ENCODE measurements at places on chromosomes 12 and 14.

- no peak for DNase-seq
Measured at GRCh38 chr14:53494587-53494986, 341.5 kb upstream of the DDHD1 start.

DNA sequence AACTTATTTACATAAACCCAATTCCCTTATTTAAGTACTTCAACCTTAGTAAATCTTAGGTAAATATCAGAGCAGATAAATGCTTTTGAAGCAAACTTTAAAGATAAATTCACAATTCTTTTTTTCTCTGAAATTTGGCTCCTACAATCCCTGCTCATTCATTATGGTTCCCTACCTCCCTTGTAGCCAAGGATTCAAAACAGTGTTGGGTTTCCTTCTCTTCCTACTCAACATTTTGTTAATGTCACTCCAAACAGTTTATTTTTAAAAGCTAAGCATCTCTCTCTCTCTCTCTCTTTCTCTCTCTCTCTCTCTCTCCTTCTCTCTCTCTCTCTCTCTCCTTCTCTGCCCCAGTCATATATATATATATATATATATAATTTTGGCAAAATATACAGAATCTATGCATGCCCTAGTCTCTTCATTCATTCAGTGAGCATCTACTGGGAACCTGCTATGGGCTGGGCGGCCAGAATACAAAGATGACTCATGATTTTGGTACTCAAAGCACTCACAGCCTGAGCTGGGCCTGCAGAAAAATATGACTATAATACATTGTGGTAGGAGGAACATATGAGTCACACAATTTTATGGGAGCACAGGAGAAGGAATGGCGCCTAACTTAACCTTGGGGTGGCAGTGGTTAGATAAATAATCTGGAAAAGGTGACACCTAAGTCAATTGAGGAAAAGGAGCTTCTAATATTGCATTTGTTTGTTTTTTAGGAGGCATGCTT is 123.7 kb upstream of the DHRS4 start:
- DNase-seq = no peak

DNA sequence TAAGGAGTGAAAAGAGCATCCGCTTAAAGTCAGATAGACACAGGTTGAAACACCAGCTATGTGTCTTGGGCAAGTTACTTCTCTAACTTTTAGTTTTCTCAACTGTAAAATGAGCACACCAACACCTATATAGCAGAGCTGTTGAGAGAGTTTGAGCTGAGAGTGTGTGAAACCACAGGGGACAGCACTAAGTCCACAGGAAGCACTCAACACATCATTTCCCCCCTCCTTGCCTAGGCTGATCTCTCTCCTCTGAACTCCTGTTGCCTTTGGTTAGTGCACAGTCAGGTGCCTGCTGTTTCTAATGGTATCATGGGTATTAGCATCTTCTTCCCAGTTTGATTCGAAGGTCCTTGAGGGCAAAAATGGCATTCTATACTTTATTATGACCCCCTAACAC is 176.7 kb downstream of the DPF3 start:
- DNase-seq = no peak

DNA sequence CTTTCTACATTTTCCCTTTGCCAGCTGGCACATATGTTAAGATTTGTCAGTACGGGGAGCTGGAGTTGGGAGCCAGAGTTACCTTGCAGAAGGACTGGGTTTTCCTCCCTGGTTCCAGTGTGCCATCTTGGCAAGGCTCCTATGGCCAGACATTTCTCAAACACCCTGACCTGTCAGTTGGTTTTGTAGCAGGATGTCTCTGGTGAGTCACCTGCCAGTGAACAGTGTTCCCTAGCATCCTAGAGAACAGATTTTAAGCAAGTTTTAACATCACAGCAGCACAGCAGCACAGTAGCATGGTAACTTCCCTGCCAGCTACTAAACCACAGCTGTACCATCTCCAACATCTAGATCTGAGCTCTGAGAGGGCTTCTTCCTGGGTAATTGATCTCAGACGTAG is 26.2 kb upstream of the KTN1 start:
- DNase-seq = no peak

DNA sequence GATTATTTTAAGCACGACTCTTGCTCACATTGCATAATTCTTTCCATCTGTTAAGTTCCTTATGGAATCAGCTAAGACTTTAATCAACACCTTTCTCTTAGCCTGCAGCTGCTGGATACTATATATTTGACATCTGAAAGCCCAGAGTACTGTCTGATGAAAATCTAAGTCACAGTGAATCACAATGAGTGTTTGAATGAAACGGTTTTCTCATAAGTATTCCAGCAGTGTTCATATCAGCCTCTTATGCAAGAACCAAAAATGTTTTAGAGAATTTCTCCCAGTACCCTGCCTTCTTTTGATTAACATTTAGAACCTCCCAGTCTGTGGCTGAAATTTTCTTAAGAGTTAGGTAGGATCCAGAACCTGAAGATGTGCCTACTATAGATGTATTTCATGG is 55.6 kb downstream of the FRMD6 start:
- DNase-seq = no peak

DNA sequence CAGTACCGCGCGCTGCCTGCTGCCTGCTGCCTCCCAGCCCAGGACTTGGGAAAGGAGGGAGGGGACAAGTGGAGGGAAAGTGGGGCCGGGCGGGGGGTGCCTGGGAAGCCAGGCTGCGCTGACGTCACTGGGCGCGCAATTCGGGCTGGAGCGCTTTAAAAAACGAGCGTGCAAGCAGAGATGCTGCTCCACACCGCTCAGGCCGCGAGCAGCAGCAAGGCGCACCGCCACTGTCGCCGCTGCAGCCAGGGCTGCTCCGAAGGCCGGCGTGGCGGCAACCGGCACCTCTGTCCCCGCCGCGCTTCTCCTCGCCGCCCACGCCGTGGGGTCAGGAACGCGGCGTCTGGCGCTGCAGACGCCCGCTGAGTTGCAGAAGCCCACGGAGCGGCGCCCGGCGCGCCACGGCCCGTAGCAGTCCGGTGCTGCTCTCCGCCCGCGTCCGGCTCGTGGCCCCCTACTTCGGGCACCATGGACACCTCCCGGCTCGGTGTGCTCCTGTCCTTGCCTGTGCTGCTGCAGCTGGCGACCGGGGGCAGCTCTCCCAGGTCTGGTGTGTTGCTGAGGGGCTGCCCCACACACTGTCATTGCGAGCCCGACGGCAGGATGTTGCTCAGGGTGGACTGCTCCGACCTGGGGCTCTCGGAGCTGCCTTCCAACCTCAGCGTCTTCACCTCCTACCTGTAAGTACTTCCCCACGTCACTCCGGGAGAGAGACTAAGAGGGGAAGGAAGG is at the start of gene LGR5:
Gene LGR5, plus strand, starts transcription at position 186 of the 732 bp plus-strand sequence. Its CDS starts 283 bp downstream, at position 469.
- DNase-seq = peak; percentile 76

DNA sequence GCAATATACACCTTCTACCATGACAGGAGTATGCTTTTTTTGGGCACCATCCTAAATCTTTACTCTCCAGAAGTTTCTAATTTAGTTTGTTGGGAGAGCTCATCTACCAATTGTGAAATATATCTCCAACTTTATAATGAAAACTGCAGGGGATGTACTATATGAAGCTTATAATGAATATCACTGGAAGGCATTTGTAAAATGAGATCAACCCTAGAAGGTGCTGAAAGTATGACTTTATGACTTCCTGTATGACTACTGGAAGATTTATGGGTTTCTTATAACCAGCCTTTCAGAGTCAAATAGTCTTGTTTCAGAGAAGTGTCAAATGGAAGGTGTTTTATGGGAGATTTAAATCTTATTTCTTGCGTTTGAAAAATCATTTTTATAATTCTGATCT is 122.9 kb downstream of the MYRFL start:
- DNase-seq = no peak

DNA sequence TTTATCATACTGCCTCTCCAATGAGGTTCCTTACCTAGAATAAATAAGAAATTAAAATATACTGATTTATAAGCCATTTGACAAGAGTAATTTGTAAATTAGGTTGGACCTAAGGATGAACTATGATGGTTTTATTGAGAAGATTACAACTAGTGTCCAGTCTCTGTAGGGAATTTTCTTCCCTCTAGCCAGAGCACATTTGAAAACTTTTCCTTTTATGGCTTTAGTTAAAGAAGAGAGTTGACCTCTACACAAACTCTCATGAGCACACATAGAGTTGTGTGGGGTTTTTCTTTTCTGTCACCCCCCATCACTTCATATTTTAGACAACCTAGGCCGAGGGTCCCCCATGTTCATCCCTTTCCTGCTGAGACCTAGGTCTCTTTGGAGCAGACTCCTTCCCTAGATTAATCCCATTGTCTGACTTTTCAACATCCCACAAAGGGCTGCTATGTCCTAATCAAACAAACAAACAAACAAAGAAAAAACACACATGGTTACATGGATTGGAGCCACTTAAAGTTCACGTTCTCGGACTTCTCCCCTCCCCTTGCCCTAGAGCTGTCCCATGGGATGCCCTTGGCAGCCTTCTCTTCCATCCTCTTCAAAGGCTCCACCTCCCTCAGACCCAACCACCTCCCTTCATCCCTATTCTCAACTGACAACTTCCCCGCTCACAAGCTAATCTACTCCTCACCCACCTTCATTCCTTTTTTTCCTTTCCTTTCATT is 40.7 kb downstream of the GPR135 start:
- no peak for DNase-seq

- no peak for DNase-seq
Measured at GRCh38 chr12:53568809-53569557, 57.2 kb downstream of the ATF7 start.

- no peak for DNase-seq
Measured at GRCh38 chr12:131575371-131575770, 135.5 kb upstream of the SFSWAP start.

DNA sequence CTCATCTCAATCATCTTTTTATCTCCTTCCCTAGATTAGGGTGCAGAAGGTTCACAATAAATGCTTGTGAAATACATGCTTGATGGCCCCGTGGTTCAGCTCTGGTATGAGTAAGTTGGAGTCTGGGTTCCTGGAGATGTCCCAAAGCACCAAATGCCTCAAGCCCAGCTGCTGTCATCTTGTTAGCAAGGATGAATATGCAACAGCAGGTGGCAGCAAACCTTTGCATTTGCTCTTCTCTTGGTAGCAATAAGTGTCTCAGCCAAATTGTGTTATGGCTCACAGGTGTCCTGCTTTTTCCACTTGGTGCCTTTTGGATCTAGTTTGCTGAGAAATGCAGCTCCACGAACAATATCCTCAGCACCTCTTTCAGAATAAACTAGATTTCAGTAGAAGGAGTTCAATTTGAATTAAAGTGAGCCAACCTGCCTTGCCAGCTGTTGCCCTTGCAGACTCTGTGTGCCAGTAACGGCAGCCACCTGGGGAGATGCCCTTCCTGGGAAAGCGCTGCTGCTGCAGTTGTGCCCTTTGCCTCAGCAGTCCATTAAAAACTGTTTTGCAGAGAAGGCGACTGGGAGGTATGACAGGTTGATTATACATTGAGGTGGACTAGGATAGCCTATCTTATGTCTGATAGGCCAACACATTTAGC is 417.3 kb downstream of the SNAPC1 start:
- peak; percentile 70 for DNase-seq

DNA sequence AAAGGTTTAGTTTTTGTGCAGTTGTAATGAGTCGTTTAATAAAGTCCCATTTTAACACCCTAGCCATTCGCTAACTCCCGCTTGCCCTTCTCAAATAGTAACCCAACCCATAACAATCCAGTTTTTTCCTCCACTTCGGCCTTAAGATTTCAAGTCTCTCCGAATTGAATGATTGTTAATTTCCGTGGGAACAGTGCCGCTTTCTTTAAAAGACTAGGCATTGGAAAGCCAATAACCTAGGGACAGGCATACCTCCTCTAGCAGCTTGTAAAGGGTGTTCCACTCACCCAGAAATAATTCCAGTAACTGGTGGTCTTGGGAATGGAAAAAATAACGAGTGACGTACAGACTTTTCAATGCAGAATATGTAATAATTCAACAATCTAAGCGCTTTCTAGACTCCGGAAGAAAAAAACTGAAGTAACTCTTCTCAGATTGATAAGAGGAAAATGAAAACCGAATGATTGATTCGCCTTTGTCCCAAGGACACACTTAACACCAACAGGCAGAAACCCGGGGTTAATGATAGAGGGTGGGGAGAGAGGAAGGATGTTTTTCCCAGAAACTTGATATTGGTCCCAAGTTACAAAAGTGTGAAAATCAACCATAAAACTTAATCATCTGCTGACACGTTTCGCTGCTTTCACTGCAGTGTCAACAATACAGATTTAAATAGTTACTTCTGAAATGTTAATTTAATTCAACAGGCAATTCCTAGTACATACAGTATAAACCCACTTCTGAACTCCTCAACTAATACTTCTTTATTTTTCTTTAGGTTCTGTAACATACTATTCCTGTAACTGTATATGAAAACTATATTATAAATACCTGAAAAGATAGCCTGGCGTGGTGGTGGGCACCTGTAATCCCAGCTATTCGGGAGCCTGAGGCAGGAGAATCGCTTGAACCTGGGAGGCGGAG is 1.0 kb upstream of the SINHCAF start:
- DNase-seq = no peak

DNA sequence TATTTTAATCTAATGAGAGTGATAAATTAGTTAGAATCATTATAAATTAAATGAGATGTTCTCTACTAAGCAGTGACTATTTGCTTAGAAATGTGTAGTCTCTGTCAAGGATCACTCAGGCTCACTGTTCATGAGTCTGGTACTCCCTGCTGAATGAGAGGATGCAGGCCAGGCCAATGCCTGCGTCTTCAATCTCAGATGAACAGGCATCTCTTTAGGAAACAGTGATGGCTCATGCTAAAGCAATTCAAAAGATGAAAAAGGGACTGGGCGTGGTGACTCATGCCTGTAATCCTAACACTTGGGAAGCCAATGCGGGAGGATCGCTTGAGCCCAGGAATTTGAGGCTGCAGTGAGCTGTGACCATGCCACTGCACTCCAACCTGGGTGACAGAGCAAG is 106.8 kb downstream of the ZFC3H1 start:
- no peak for DNase-seq

DNA sequence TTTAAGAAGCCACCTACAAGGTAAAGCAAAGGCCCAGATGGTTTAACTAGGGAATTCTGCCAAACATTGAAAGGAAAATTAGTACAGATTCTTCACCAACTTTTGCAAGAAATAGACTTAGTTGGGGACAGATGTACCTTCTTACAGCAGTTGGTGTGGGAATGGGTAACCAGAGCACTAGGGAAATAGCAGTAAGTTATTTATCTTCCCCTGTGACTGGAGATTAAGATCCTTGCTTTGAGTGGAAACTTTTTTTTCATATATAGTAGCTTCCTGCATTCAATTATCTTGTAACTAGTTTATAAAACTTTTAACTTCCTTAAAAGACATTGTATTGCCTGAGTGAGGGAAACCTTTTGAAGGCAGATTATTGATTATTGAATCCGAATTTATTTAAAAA is 44.2 kb downstream of the ARID2 start:
- no peak for DNase-seq

GRCh38 chr12:131735476-131736445 is 24.9 kb downstream of the SFSWAP start:
- no peak for DNase-seq

- no peak for DNase-seq
Measured at GRCh38 chr12:57187222-57188089, 29.1 kb upstream of the NXPH4 start.

DNA sequence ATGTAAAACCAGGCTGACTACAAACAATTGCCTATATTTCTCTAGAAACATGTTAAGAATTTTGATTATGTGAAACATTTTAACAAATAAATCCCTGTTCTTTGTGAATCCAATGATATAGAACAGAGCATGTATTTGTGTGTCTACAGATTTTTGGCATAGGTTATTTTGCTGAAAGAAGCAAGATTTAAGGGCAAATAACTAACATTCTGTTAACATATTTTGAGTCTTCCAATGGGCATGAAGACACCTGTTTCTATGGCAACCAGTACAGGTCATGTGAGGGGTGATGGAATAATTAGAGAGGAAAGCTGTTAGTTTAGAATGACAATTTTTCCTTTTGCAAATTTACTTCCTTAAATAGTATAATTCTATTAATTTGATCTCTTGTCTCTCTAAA is 8.8 kb downstream of the ART4 start:
- DNase-seq = no peak

GRCh38 chr12:55092579-55092978 is 33.6 kb upstream of the OR9K2 start:
- DNase-seq = no peak
